T47D (cell line): ENCODE measurements at places on chromosomes 5 and 9.

DNA sequence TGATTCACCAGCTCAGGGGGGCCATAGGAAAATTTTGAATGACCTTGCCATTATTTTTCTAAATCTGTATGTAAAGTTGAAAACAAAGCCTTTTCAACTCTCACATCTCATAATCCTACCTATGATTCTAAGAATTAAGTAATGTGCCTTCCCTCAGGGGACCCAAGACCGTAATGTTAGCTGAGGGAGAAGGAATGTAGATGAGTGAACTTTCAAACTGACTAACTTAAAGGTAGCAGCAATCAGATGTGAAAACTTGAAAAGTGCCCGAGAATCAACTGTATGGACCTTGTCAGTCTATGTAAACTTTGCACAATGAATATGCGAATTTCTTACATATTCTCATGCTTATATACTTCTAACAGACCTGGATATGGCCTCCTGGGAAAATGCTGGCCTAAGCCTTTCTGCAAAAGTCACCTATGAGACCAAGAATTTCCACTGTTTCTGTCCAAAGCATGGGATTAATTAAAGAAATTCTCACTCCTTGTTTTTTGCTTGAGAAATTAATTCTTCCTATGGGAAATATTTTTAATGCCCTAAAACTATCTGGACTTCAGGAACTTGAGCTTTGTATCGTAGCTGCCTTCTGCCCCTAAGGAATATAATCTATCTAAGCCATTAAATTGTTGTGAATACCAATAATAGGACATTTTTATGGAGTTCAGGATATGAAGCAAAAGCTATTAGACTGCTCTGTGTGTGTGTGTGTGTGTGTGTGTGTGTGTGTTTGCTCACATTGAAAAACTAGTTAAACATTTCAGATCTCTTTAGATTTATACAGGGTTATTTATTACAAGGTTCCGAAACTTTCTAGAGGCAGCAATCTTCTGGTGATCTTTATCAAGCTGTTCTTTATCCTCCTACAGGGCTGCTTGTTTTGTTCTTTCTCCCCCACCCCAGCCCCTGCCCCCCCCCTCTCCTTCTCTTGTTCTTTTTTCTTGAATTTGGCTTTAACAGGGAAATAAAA is 169.1 kb upstream of the CLINT1 start:
- no peak for DNase-seq

- no peak for DNase-seq
Observed at GRCh38 chr5:55338810-55339243, 31.0 kb downstream of the MTREX start.

GRCh38 chr5:1174122-1174936 is 27.1 kb upstream of the SLC6A19 start:
- DNase-seq = peak; percentile 75

DNA sequence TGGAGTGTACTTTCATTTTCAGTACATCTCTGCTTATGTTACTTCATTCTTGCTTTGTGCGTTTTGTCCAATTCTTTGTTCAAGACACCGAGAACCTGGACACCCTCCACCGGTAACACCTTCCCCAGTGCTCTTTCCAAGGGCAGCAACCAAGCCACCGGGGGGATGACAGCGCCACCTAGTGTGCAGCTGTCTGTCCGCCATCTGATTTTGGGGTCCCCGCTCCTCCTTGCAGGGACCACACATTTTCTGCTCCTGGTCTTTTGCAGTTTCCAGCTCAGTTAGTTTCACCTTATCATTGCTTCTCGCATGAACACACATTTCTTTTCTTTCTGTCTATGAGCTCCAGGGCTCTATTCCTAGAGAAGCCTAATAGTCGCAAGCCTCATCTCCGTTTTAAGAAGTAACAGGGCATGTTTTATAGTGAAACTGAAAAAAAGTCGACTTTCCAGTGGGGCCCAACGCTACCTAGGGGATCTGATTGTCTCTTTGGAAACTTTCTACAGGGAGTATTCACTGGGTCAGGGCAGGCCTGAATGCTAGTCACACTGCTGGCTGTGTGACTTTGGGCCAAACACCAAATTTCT is 152.1 kb downstream of the FSTL4 start:
- peak; percentile 64 for DNase-seq

DNA sequence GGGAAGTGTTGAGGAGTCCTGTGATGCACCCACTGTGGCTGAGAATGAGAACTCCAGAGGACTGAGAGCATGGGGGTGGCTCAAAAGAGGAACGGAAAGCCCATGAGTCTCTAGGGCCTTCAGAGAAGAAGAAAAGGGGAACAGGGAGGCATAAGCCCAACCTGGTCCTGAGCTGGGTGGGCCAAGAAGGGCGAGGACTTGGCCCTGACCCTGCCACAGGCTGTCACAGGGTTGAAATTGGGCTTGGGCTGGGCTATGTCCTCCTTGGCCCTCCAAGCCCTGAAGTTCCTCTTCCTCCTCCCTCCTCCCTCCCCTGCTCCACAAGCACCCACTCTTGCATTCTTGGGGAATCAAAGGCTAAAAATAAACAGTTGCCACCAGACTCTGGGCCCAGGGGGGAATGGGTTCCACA is 49.3 kb upstream of the PPARGC1B start:
- no peak for DNase-seq

- no peak for DNase-seq
Observed at GRCh38 chr9:26229324-26230054, 551.2 kb upstream of the TUSC1 start.

DNA sequence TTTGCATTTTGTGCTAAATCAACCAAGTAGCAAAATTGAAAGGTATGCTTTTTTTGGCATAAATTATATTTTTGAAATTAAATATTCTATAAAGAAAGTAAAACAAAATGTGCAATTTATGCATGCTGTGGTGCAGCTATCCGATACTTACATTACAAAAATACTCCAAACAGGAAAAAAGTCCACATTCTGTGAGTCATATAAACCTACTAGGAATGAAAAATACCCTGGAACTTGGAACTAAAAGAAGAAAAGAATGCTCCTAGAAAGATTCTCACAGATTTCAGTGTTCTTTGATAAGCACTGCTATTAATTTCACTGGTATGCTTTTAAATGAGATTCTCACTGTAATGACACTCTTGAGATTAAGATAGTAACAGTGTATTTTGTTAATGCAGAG is 92.6 kb downstream of the OSMR start:
- no peak for DNase-seq

DNA sequence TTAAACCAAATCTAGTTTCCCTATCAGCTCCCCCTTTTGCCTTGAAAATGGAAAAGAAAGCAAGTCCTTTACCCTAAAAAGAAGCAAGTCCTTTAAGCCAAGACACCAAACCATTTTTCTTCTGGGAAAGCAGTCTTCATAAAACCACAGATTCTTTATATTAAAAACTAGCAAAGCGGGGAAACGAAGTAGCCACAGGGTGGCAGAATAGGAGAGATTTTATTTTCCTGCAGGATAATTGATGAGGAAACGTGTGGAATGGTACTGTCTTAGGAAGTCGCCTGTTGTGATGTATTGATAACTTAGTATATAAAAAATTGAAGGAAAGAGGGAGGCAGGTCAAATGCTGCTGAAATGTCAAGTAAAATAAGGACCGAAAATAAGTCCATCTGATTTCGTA is 41.1 kb downstream of the ZNF883 start:
- DNase-seq = peak; percentile 33

GRCh38 chr5:120053841-120054240 is 410.3 kb upstream of the PRR16 start:
- no peak for DNase-seq

DNA sequence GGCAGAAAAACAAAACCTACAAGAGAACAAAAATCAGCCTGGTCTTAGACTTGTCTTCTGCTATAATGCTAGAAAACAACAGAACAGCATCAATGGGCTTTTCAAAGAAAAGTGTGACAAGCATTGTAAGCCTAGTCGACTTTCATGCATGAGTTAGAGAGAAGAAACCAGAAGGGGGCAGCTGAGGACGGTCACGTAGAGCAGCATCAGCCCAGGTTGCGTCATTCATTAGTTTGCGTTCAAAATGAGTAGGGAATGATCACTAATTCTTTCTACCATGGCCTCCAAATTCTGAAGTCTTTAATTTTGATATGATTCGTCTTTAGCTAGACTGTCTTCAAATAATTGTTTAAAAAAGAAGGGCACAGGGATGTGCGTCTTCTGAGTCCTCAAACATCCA is 4.7 kb upstream of the ISCA1 start:
- DNase-seq = peak; percentile 32

DNA sequence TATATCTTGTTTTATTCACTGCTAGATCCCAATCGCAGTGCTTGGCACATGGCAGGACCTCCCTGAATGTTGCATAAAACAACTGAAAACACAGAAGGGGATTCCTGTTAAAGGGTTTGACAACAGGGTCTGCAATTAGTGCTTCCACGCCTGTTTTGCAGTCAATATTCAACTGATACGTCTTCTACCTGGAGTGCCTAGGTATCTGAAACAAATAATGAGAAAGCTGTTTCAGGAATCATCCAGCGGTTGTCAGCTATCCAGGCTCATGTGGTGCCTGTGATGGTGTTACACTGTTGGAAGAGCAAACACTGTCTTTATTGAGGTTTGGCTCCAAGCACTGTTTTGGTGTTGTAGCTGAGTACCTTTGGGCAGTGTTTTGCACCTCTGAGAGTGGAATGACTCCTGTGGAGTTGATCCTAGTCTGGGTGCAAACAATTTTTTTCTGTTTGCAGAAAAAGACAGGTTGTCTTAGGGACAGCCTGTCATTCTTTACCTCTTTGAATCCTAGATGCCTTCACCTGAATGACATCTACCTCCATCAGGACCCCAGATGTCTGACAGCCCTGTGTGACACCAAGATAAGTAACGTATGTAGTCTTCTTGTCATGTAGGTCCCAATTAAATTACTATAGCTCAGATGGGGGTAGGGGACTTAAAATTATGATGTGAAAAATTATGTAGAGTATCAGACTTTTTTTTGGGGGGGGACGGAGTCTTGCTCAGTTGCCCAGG is 14.8 kb upstream of the MATR3 start:
- DNase-seq = no peak

GRCh38 chr5:110951373-110951791 is 120.1 kb upstream of the TSLP start:
- DNase-seq = no peak

DNA sequence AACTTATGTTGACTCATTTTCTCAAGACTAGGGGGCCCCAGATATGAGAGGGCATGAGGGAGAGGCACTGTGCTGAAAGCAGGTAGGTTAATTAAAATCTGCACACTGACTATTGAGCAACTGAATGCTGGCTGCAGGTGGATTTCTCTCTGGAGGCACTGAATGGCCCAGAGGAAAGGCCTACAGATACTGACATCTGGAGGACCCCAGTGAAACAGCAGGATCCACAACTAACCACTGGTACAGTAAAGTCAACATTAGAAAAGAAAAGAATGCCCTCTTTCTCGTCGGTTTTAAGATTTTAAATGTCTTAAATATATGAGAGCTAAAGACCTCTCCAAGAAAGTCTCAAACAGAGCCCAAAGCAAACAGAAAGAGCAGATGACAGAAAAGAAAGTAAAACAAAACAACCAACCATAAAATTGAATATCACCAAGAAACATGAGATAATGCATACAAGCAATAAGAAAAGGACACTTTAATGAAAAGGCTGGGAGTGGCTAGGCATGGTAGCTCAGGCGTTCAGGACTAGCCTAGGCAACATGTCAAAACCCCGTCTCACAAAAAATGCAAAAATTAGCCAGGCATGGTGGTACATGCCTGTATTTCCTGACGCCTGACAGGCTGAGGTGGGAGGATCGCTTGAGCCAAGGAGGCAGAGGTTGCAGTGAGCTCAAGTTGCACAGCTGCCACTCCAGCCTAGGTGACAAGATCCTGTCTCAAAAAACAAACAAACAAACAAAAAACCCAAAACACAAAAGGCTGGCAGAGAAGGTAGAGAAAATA is 43.3 kb downstream of the PUM3 start:
- peak; percentile 29 for DNase-seq

GRCh38 chr5:142959683-142960657 is 189.8 kb downstream of the ARHGAP26 start:
- DNase-seq = no peak

GRCh38 chr5:22591461-22591860 is 261.7 kb downstream of the CDH12 start:
- DNase-seq = no peak

DNA sequence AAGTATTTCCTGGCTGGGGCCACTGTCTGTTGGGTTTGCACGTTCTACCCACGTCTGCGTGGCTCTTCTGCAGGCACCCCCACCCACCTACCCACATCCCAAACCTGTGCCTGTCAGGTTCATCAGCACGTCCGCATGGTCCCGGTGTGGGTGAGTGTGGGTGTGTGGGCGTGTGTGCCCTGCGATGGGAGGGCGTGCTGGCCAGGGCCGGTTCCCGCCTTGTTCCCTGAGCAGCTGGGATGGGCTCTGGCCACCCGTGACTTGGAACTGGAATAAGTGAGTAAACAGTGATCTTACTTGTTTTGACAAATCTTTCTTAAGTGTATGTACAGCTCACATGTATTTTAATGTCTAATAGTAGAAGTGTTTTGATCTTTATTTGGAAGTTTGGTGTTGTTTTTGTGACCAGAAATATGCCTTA is 20.4 kb downstream of the ERGIC1 start:
- DNase-seq = no peak

GRCh38 chr9:93059011-93059714 is 662 bp downstream of the SUSD3 start:
- DNase-seq = no peak

DNA sequence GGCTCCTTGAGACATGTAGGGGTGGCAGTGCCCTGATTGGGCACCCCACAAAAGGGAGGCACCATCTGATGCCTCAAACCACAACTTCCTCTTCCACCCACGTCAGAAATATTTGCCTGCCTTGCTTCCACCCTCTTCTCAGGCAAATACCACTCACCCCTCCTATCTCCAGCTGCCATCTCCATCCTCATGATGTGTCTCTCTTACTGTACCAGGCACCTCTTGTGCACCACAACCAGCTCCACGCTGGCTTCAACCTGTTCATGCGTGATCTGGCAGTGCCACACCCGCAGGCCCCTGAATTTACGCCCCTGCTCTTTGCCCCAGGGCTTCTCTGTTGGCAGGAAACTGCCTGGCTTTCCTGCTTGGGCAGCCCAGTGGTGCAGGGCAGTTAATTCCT is 87.8 kb upstream of the HSPA9 start:
- no peak for DNase-seq

DNA sequence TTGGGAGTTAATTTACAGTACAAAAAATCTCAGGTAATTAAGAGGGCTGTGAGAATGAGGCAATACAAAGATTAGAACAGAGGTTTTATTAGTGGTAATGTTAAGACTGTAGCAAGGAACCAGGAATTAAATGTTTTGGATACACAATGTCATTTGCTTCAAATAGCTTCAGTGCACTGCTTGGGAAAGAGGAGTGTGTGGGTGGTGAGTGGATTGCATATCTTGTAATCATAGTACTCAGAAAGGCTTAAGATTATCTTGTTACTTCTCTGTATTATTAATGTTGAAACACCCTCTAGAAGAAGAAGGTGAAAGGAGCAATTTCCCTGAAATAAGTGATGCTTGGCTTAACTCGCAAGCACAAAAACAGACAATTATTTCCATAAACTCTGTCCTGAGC is 21.0 kb upstream of the TBCA start:
- DNase-seq = no peak

- no peak for DNase-seq
Observed at GRCh38 chr5:17709011-17709710, 74.9 kb downstream of the TAF11L14 start.
